Activated T-cell treated with anti-CD3 and anti-CD28 coated beads, Interleukin-2, amount 50 U/mL, for 72 hours (primary cell): ENCODE measurements at places on chromosomes 16 and 17. TPM values are rescaled to one million over a fixed set of nuclear protein-coding genes. Genes with fewer than 3 reads are reported as not detected.

The ATP6V0A1 gene
- 22.1 TPM for total RNA-seq

The SOCS1 gene
- total RNA-seq: 93.7 TPM

The ZNF771 gene
- 5.8 TPM for total RNA-seq

The DLX4 gene
- 3.0 TPM for total RNA-seq

The BEAN1 gene
- total RNA-seq: not detected

The GRIN2A gene
- total RNA-seq: not detected

The PLA2G10 gene
- not detected for total RNA-seq

The TSR1 gene
- total RNA-seq: 38.2 TPM

The KRT31 gene
- total RNA-seq: not detected

The CMTM1 gene
- 14.4 TPM for total RNA-seq

The TMEM114 gene
- not detected for total RNA-seq

The MMP28 gene
- total RNA-seq: not detected

The TSPAN10 gene
- total RNA-seq: 0.63 TPM

The PRKAR1A gene
- total RNA-seq: 252 TPM

The ACAP1 gene
- 690 TPM for total RNA-seq

The RFNG gene
- 31.0 TPM for total RNA-seq

The SRCIN1 gene
- 1.8 TPM for total RNA-seq

The PPL gene
- 0.09 TPM for total RNA-seq

The CLCN7 gene
- 53.7 TPM for total RNA-seq

The EFCAB5 gene
- total RNA-seq: 1.7 TPM
